Kidney epithelial cell (primary cell): ENCODE measurements at places on chromosomes 2 and 18.
A peak's percentile ranks its signal among the peaks of the same experiment; 100 is the strongest.

GRCh38 chr2:54258166-54258565, 2.1 kb upstream of the TSPYL6 start:
- DNase-seq, result no peak

- DNase-seq, result no peak
Observed at GRCh38 chr2:16625759-16626158, 39.9 kb downstream of the CYRIA start.

- peak; percentile 65 for DNase-seq
Observed at GRCh38 chr2:224145751-224146355, 106.8 kb upstream of the SERPINE2 start.

- DNase-seq, result no peak
Observed at GRCh38 chr2:221850076-221850475, 278.0 kb upstream of the EPHA4 start.

- no peak for DNase-seq
Observed at GRCh38 chr2:1026141-1026540, 75.5 kb downstream of the SNTG2 start.

DNA sequence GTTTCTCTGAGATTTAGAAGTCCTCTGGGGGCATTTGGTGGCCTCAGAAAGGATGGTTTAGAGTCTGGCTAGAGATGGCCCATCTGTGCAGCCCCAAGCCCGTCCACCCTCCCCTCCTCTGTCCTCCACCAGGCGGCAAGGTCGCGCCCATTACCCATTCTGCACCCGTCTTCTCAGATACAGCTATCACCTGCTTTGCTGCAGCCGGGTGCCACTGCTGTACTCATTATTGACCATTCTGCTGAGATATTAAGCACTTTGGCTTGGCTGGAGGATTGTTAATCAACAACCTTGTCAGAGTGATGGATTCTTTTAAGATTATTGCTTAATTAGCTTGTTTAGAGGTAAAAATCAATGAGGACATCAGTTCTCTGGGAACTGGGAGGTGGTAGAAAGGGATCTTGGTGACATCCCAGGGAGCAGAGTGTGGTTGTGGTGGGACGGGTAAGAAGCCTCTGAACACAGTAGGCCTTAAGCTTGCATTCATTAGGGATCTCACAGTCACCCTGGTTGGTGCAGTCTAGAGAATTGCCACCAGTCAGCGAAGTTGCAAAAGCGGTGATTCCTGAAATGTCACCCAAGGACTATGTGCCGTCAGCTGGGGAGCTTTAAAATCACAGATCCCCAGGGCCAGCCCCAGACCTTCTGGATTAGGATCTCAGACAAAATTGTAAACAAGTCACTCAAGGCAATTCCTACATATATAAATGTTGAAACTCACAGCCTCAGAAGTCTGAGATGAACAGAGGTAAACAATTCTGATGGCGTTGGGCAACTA, 90.9 kb downstream of the CAPN13 start:
- no peak for DNase-seq

DNA sequence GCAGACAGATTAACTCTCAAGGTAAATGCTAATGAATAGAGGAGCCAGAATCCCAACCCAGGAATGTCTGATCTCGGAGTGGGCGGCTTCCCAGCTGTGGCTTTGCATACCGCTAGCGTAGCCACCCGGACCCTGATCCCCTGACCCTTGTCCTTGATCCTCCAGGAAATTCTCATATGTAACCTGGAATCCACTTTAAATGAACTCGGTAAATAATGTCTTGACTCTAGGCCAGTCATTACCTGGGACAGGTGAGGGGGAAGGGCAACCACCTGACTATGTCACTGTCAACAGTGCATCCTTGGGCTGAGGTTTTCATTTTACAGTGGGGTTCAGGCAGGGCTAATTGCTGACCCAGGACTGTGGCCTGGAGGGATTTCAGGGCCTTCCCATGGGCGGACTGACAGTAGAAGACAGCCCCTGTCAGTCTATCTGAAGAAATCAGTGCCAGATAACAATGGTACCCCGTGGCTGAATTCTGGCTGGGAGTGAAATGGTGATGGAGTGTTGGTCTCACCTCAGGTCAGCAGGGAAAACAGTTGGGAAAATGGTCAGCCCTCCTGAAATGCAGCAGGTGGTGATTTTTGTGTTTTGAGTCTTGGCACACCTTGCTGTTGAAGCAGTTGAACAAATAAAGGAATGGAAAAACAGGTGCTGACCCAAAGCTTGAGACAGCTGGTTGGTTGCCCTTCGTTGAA, 9.6 kb downstream of the ACKR3 start:
- DNase-seq, result no peak

- DNase-seq, result no peak
Observed at GRCh38 chr2:14677039-14677438, 44.5 kb downstream of the LRATD1 start.

- no peak for DNase-seq
Observed at GRCh38 chr2:52886556-52886955, 881.0 kb upstream of the CHAC2 start.

- peak; percentile 7 for DNase-seq
Observed at GRCh38 chr2:206217743-206218142, 56.7 kb upstream of the ZDBF2 start.

DNA sequence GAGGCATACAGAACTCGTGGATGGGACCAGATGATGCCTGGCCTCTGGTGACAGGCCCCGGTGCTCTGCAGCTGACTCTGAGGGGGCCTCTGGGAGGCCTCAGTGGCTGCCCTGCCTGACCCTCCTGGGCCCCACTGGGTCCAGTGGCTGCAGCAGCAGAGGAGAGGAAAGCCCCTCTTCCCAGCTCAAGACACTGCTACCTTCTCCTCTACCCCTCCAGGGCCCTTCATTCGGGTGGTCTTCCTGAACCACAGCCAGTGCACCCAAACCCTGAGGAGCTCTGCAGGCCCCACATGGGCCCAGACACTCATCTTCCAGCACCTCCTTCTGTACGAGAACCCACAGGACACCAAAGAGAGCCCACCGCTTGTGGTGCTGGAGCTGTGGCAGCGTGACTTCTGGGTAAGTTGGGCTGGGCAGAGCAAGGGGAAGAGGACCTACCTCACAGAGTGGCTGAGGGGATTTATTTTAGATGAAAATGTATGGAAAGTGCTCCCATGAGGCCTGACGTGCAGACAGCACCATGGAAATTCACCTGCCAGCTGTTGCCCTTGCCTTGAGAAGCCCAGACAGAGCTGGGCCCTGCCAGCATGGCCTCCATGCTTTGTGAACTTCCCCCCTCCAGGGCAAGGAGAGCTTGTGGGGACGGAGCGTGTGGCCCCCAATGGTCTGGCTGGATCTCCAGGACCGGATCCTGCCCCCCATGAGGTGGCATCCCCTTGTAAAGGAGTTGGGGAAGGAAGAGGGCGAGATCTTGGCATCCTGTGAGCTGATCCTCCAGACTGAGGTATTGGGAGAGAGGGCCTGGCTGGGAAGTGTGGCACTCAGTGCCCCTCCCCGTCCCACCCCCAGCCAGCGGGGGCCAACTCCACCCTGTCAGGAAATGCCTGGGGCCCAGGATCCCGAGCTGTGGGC, 46.3 kb downstream of the LMAN2L start:
- DNase-seq, result no peak

GRCh38 chr18:75341267-75341666, 86.2 kb downstream of the SMIM21 start:
- no peak for DNase-seq

DNA sequence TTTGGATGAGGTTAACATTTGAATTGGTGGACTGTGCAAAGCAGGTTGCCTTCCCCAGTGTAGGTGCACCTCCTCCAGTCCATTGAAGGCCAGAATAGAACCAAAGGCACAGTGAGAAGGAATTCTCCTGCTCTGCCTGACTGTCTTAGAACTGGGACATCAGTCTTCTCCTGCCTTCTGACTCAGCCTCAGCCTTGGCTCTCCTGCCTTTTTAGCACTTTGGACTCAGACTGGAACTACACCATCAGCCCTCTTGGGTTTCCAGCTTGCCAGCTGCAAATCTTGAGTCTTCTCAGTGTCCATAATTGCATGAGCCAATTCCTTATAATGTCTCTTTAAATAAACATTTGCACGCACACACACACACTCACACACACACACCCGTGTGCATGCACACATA, 8.0 kb upstream of the TMEM177 start:
- no peak for DNase-seq

DNA sequence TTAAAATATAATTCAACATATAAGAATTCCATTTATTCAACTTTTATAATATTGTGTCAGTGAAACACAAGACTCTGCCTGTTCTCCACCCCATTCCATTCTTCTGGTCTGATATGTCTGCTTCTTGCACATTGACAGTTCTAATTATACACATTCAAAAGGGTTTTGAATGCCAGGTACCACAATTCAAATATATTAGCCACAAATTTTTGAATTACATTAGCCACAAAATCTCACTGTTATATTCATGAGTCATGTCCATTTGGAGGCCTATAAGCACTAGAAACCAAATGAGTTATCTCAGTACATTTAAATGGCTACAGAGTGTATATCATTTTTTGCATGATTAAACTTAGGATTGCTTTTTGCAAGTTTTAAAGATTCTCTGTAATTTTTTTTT, 72.1 kb downstream of the CCDC150 start:
- DNase-seq, result no peak

DNA sequence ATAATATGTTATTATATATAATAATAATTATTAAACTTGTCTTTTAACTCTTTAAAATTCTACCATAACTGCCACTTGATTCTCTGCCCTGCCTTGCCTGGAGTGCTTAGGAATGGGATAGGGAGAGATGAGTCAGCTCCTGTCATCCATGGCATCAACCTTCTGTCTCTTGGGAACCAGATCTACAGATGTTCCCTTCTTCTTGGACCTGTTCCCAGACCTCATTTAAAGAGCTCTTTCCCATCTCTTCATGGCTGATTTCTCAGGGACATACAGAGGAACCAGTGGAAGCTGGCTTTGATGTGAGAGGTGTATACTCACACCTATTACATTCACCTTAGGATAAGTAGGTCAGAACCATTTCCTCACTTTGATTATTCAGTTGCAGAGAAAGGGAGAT, 155.3 kb upstream of the MYO3B start:
- DNase-seq, result peak; percentile 69

GRCh38 chr2:221477714-221478484, 94.2 kb downstream of the EPHA4 start:
- DNase-seq, result no peak

- DNase-seq, result no peak
Observed at GRCh38 chr2:3100386-3100785, 277.2 kb downstream of the EIPR1 start.

- no peak for DNase-seq
Observed at GRCh38 chr2:109660046-109660860, 46.1 kb downstream of the SOWAHC start.

DNA sequence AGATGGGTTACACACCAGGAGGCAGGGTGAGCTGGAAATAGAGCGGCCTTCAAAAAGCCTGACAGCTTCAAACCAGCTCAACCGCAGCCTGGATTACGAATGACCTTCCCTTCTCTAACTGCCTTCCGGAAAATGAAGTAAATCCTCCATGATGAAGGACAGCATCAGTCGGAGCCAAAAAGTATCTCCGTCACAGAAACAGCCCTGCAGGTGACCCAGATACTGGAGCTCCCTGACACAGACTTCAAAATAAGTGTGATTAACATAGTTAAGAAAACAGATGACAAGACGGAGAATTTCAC, 10.3 kb upstream of the CIB4 start:
- DNase-seq, result no peak

DNA sequence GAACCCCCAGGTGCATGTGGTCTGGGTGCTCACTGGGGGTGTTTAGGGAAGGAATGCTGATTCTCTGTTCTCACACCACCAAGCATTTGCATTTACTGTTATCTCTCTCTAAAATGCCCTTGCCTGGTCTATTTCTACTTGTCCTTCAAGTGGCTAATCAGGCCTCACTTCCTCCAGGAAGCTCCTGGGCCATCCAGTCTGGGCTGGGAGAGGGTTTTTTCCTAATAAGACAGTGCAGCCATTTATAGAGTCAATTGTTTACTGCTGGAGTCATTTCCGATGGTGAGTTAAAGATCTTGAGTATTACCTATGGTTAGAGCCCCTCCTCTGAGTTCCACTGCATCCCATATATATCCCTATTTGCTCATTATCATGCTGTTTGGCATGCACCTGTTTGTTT, 25.2 kb upstream of the ITGA6 start:
- DNase-seq, result no peak

DNA sequence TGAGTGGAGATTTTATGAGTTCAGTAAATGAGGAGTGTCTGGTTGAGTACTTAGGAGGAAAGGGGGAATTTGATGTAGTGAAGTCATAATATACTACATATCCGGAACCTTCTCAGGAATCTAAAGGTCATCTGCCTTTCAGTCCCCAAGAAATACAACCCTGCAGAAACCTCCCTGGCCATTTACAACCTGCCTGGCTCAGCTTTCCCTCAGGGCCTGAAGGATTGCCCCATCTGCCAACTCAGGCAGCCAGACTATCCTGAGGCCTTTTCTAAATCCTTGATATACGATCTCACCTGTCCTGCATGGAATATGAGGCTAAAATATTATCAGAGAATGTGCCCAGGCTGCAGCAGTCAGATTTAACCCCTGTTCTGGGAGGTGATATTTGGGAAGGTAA, 165.4 kb upstream of the SPOPL start:
- no peak for DNase-seq

DNA sequence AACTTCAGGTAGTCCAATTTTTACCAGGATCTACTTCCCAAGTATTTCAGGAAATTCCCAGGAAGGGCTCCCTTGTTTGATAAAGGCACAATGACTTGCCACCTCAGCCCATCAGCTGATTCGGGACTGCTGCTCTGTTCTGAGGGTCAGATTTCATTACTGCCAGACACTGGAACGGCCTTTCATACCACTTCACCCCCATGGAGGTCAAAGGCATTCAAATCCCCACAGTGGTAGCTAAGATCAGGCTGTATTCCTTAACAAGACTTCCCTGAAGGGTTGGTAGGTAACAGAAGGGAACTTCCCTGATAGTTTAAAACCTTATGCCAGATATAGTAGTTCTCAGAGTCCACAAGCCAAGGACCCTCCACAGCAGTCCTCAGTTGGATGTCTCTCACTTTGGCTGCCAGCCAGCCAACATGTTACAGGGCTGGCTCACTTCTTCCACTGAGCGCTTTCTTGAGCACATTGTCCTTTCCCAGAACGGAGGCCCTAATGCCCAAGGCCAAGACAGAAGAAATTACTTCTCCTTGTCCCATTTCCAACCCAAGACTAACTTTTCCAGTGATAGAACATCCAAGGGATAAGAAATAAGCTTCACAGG, 40.0 kb upstream of the GLS start:
- DNase-seq, result no peak

- DNase-seq, result no peak
Observed at GRCh38 chr2:192148620-192149321, 46.0 kb downstream of the TMEFF2 start.

DNA sequence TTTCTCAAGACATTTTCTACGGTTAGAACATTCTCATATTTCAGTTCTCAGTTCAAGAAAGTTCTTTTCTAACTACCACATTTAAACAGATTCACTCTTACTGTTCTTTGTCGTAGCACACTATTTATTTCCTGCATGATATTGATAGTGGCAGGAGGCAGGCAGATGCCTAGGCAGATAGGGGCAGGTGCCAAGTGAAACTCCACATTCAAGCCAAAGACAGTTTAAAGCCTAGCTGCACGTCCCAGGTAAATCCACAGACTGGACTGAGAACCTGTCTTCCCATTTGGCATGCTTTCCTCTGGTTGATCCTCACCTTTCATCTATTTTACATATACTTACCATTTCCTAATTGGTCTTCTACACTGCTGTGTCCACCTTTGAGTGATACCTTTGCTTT, 359.3 kb downstream of the TMX3 start:
- no peak for DNase-seq
